GM13977 (cell line): ENCODE measurements at places on chromosomes 2 and 18.

GRCh38 chr2:231807020-231807419, 20.8 kb downstream of the COPS7B start:
- DNase-seq: no peak

DNA sequence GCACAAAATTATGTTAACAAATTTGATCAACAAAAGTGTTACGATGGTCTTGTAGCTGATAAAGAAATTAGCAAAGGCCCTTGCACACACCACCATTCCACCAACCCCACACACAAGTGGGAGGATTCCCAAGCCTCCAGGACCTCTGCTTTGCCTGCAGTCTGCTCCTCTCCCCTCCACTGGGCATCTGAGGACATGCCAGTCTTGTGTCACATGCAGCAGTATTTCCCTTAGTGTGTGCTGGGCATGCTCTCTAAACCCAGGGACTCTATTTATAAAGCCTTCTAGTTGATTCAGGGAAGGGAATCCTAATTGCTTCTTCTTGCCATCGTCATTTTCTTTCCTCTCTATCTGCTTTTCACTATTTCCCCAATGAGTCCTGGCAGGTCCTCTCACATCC, 53.3 kb downstream of the KCTD18 start:
- DNase-seq: no peak

DNA sequence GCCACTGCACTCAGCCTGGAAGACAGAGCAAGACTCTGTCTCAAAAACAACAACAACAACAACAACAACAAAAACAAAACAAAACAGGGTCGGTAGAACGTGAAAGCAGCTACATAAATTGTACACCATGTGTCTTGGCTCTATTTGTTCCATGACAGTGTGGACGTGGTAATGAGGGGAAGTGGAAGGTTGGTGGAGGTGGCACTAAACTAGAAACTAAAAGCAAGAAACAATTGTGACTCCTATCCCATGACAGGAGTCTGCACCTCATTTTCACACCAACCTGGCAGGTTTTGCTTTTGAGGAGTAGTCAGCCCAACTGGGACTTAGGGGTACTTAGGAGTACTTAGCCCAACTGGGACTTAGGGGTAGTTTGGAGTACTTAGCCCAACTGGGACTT, 62.5 kb upstream of the MRPS9 start:
- no peak for DNase-seq

DNA sequence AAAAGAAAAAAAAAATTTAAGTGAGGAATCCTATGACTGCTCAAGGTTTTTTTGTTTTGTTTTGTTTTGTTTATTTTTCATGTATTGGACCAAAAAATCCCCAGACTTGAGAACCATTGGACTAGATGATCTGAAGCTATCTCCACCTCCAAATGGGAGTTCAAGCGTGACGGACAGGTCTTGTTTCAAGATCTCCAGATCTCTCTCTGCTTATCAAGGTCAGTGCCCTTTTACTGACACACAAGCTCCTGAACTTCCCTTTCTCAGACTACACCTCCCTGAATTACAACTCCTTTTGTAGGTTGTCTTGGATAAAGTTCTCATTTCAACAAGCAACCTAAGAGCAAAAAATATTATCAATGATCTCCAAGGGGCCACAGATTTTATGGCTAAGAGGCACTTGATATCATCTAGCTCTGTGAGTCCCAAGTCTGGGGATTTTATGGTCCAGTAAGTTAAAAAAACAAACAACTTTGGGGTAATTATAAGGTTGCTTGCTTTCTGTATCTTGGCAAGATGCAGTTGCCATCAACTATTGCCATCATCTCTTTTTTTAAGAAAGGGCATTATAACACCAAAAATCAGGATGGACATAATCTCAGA, 396.0 kb upstream of the ATP5MC3 start:
- DNase-seq: no peak

DNA sequence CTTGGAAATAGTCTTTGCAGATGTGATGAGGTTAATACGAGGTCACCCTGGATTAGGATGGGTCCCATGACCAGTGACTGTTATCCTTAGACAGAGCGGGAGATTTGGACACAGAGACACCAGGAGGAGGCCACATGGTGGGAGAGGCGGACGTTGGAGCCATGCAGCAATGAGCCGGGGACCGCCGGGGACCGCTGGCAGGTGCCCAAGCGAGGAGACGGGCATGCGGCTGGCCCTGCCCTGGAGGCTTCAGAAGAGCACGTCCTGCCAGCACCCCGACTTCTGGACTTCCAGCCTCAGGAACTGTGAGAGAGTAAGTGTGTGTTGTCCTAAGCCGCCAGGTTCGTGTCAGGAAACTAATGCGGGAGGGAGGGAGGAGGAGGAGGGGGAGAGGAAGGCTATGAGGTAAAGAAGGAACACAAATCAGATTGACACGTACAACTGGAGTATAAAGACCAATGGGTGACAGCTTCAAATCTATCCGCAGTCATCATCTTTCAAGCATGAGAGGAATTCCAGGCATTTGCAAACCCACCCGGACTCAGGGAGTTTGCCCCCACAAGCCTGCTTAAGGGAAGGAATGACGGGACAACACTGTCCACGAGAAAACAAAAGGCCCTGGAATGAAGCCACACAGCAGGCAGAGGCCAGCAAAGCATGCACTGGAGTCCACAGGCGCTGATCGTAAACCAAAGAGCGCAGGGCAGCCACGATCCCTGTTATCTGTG, 11.6 kb upstream of the BOK start:
- no peak for DNase-seq

DNA sequence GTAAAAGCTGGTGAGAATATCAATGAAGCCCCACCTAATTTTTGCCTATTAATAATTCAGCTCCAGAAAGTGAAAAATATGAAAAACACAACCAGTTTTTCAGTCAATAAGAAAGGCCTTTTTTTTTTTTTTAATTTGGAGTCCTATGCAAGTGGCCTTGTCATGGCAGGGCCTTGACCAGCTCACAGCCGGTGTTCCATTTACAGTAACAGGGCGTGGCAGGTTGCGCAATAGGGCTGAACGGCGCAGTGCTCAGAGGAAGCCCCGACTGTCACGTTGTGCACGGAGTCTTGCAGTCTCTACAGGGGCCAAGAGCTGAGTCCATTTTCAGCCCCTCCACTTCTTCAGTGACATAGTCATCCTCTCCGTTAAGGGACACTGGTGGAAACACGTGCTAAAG, 184.1 kb upstream of the FN1 start:
- no peak for DNase-seq

DNA sequence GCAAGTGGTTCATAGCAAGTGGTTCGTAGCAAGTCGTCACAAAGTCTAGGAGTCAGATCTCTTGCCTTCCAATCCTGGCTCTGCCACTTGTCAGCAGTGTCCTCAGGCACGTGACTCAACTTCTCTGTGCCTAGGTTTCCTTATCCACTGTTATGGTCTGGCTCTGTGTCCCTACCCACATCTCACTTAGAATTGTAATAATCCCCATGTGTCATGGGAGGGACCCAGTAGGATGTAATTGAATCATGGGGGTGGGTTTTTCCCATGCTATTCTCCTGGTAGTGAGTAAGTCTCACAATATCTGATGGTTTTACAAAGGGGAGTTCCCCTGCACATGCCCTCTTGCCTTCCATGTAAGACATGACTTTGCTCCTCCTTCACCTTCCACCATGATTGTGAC, 51.8 kb upstream of the AP1S3 start:
- DNase-seq: no peak
